ENCODE measurements at places on chromosomes 1 and 21.

GRCh38 chr1:65467536-65467935, 47.1 kb downstream of the LEPR start:
- peak; percentile 20 for DNase-seq

GRCh38 chr21:23986214-23986613, 1621.1 kb downstream of the MRPL39 start:
- DNase-seq, result no peak

DNA sequence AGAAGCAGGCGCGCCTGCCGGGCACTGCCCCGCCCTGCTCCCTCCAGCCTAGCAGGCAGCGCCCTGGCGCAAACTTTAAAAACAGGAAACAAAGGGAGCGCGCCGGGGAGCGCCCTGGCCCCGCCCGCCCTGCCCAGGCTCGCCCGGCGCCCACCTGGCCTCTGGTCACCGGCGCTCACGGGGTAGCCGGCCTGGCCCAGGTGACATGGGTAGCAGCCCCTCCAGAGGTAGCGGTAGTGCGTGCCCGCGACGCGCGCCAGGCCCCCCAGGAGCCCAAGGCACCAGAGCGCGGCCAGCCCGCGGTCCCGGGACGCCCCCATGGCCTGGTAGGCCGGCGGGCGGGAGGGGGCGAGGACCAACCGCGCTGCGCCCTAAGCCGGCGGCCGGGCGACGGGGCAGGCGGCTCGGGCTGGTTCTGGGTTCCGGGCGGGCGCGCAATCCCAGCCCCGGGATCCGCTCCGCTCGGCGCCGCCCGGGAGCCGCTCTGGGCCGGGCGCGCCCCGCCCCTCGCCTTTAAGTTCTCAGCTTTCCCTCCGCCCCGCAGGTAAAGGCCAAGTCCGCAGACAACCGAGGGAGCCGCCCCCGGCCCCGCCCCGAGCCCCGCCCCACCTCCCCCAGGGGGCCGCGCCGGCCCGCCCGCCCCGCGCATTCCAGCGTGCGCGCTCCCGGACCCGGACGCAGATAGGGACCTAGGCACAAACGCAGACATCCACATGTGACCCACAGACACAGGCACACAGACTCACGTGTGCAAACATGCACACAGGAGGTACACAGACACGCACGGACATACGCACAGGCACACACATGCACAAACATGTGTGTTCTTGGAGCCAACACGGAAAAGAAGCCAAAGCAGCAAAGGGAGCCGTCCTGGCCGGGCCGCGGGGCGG, 76.7 kb downstream of the ARHGEF16 start:
- peak; percentile 24 for DNase-seq

DNA sequence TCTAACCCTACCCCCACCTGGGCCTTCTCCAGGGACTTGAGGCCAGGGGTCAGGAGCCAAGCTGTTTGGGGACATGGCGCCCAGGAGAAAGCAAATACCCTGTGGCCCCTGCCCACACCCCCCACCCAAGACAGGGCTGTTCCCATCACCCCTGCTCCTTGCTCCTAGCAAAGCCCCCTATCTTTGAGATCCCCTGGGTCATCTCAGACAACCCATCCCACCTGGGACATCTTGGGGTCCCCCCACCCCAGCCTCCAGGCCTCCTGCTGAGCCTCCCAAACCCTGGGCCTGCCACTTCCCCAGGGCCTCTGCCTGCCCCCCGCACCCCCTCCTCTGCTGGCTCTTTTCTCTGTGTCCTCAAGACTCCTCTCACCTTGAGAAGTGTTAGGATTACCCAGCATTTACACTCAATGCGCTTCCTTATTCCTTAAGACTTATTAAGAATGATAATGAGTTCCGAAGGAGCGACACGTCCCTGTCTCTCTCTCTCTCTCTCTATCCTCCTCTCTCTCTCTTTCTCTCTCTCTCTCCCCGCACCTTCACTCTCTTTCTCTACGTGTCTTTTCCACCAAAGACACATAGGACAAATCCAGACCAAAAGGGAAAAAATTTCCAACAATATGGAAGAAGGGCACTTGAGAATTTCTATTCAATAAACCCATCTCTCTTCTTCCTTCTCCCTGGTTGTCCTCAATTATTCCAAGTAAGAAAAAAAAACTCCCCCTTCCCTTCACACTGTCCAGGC, 7.2 kb downstream of the CASZ1 start:
- no peak for DNase-seq

- peak; percentile 42 for DNase-seq
These were observed 7.8 kb upstream of the LAD1 start for GRCh38 chr1:201406831-201407406.

DNA sequence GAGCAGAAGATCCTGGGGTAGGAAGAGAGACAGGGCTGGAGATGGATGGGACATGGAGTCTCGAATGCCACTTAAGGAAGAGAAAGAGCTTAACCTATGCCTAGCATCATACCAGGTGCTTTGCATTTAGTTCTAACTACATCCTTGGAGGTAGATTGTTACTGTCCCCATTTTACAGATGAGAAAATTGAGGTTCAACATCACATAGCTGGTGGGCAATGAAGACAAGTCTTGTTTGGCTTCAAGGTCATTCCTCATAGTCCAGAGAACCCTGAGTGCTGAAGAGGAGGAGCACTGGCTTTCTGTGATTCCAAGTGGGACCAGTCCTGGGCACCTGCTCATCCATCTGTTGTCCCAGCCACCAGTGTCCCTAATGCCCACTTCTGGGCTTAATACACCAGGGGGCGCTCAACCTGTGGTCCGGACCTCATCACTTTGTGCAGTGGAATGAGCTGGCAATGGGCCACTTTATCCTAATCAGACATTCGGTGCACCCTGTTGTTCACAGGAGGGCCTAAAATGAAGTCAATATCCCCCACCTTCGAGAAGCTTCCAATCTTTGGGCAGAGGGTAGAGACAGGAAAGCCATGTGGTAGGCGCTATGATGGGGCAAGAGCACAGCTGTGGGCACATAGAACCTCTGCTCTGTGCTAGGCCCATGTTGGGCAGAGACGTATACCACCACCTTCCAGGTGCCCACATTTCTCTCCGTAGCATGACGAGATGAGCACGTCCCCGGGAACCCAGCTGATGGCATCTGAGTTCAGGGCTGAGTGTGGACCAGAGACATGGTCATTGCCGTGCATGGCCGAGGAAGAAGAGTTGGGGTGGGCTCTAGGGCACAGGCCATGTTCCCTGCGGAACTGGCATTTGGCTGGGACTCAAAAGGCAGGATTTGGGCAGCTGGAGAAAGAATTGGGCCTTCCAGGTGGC, 9.2 kb downstream of the RPS6KA1 start:
- DNase-seq, result no peak

DNA sequence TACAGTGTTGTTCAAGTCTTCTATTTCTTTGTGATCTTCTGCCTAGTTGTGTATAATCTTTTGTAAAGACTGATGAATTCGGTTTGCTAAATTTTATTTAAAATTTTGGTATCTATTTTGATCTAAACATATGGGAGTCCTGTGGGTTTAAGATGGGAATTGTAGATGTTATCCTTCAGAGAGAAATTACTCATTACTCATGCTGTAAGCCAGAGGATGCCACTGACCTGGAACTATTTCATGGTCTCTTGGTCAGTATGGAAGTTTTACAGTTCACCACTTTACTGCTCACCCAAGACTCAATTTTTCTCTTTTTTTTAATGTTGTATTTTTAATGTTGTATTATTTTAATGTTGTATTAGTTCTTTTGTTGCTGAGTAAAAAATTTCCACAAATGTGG, 138.6 kb upstream of the B3GALT2 start:
- peak; percentile 20 for DNase-seq

DNA sequence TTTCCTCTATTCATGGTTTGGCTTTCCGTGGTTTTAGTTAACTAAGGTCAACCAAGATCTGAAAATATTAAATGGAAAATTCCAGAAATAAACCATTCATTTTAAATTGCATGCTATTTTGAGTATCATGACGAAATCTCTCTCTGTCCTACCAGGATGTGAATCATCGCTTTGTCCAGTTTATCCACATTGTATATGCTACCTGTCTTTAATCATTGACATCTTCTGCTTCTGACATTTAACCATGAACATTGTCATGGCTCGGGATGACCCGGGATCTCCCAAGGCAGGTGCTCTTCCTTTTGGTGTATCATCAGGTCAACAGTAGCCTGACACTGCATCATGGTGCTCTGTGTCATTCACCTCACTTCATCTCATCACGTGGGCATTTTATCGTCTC, 125.5 kb upstream of the HNRNPU start:
- DNase-seq, result no peak

- peak; percentile 49 for DNase-seq
These were observed 2.3 kb downstream of the SLC2A5 start for GRCh38 chr1:9066945-9067807.

DNA sequence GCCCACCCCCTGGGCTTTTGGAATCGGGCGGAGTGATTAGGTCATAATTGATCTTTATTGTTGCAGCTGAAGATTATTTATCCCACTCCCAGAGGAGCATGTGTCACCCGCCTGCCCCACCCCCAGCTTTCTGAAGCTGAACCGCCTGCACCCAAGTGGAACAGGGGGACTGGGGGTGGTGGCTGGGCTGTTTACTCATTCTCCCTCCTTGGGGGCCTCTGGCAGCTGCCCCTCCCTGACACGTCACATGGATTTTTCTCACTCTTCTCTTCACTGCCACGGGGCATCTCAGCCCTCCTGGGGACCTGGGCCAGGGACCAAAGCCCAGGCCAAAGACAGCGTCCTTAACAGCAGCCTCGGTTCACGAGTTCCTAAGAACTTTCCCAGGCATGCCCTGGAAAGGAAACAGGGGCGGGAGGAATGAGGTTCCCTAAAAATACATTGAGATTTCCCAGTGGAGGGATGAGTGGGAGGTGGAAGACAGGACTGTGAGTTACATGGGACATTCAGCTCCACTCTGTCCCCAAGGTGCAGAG, 31.6 kb upstream of the SOX13 start:
- DNase-seq, result no peak

DNA sequence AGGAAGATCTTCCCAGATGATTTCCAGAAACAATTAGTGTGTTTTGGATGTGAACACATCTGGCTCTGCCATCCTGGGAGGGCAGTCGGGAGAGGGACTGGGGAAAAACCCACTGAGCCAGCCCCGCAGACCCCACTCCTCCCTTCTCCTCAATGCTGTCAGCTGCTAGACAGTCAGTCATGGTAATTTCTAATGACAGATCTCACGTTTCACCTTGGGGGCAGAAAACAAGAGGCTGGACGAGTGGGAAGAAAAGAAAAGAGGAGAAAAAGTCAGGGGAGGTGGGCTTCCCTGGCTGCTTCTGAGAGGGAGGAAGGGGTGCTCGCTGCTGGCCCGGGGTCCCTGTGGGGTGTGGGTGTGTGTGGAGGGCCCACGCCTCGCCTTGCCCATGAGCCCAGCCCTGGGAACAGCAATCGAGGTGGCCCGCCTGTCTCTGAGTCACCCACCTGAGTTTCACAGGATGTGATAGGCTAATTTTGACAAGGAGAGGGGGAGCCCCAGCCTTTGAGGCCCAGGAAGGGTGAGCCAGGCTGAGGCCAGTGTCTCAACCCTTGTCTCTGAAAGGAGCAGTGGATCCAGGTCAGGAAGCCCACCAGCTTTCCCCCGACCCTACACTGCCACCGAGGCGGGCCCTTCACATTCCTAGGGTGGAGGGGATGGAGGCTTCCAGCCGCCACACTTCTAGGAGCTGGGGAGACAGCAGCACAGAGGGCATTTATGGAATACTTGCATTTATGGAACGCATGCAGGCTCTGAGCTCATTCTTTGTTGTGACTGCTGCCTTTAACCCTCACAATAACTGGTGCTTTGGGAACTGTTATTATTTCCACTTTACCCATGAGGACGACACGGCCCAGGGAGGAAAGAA, 49.1 kb upstream of the IFNLR1 start:
- DNase-seq, result peak; percentile 80

- no peak for DNase-seq
These were observed 98.5 kb upstream of the POGK start for GRCh38 chr1:166740668-166741276.

- no peak for DNase-seq
These were observed 286 bp downstream of the ODR4 start for GRCh38 chr1:186375929-186376319.

DNA sequence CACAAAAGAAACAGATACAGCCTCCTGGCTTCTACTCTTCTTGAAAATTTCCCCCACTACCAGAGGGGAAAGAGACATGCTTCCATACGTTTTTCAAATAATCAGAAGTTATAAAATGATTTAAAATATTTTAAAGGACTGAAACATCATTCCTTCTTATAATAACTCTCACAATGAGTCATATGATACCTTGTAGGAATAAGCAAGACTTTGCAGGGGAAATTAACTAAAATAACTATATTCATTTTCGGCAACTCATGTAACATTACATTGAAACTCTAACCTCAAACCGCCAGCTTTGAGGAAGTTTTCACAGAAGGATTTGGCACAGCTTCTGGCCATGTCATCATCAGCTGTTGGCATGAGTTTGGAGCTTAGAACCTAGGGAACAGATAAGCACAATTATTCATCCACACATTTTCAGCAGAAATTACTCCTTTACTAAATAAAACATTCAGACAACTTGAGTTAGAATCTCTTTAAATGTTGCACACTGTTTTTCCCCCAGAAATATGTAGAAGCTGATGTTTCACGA, 85.9 kb downstream of the USP24 start:
- no peak for DNase-seq

GRCh38 chr1:227845147-227845458, 29.6 kb downstream of the PRSS38 start:
- DNase-seq, result no peak

DNA sequence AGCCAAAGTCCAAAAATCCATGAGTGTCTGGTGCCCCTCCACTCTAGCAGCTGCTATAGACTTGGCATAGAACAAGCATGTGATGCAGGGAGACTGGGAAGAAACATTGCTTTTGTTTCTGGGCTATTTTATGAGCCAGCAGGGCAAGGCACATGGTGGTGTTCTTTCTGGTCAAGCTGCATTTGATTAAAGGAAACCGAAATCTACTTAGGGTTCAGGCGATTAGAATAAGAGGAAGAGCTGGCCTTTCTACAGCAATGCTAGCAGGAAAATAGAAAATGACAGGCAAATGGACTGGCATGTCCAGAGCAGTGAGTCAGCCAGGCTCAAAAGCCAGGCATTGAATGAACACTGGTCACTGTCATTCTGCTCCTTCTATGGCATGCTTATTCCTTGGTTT, 28.5 kb upstream of the ARHGAP29 start:
- no peak for DNase-seq

Data from foreskin keratinocyte (primary cell).